ENCODE measurements at places on chromosomes 5 and 9.

GRCh38 chr9:137305060-137305797 is 3.2 kb upstream of the NRARP start:
- DNase-seq = no peak

DNA sequence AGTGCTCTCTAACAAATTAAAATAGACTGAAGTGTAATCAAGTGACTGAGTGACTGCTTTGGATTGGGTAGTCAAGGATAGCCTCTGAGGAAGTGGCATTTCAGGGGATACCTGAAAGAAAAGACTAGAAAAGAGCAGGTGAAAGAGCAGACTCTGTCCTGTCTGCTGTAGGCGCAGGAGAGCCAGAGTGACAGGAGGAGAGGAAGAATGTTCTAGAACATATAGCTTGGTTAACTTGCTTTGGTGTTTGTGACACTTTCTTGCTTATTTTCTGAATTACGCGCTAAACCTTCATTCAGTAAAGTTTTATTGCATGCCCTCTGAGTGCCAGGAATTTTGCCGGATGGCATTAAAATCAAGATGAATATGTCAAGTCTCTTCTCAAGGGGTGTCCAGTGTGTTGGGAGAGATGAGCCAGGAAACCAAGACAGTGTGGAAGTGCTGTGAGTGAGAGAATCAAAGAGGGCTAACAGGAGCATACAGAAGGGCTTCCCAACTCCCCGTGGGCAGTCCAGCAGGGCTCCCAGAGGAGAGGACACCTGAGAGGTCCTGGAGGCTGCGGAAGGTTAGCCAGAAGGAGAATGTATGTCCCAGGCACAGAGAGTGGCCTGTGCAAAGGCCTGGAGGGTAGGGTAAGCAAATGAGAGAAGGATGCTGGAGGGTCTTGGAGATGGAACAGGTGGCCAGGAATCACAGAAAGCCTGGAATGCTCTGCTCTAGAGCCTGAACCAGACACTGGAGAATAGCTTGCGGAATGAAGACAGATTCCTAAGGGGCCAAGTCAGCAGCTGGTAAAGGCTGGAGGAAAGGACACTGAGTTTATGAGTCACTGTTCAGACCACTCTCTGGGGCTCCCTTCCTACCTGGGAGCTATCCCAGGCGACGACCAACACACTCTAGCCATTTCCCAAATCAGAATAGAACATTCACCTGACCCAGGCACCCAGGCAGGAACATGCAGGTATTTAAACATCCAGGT is 59.3 kb downstream of the SLC22A5 start:
- DNase-seq = no peak

DNA sequence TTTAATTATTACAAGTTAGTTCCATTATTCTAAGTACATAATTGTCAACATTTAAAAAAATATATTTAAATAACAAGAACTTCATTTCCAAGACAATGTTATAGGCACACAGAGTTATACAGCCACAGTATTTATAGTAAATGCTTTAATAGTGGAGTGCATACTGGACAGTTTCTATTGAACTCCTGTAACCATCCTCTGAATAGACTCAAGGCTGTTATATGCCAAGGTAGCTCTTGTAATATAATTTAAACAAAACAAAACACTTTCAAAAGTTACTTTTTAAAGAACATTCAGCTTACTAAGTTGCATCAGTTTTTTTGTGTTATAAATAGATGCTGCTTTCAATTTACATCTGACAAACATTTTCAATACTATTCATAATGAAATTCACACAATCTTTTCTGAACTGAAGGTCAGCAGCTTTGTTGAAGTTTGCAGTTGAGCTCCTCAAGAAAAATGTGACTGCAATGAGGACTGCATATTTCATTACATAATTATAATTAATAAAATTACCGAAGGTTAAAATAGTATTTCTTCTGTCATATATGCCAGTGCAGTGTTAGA is 549.9 kb upstream of the CYLC2 start:
- no peak for DNase-seq

- DNase-seq = no peak
Measured at GRCh38 chr5:120436996-120437395, 27.1 kb upstream of the PRR16 start.

DNA sequence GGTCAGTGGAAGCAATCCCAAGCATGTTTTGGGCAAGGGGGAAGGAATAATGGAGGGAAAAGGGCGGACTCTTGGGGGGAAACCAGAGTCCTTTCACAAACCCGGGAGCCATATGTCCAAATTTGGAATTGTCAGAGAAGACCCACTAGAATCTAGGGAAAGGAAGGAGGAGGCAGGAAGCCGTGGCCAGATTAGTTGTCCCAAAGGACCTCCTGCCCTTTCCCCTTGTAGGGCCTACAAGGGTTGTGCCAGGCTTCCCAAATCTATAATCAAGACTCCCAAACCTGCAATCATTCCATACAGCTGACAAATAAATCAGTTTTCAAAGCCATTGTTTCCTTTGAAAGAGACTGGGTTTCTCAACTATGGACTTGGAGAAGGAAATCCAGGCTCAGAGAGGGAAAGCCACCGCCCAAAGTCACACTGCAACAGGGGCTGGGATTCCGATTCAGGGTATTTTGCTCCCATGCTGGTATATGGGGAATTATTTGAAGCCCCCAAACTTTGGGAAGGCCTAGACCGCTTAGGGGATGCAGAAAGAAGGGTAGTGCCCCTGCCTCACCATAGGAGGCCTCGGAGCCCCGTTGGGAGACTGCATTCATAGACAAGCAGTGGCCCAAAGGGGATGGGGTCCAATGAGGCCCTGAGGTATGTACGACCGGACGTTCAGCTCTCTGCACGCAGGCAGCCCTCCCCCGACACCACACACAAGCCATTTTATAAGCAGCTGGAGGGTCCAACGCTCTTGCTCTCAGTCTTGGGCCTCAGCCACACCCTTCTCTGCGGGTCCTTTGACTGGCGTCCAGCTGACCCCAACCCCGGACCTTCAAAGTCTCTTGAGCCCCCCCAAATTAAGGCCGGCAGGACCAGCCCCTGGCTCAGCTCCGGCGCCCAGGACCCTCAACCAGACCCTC is 815 bp downstream of the ANXA6 start:
- no peak for DNase-seq

GRCh38 chr9:19009391-19009965 is 23.5 kb downstream of the SAXO1 start:
- DNase-seq = no peak

- no peak for DNase-seq
Measured at GRCh38 chr9:27384262-27385014, 87.5 kb upstream of the EQTN start.

GRCh38 chr9:1217076-1217475 is 166.9 kb downstream of the DMRT2 start:
- no peak for DNase-seq

Measured in chondrocyte (in vitro differentiated cells).